IMR-90 (cell line): ENCODE measurements at places on chromosomes 2 and 18. TPM values are rescaled to one million over a fixed set of nuclear protein-coding genes. Genes with fewer than 3 reads are reported as not detected.

The POTEI gene
- not detected in 2 replicates for total RNA-seq

The CAVIN2 gene
- 11.5 and 12.5 TPM in 2 replicates for total RNA-seq

The C2orf78 gene
- not detected in 2 replicates for total RNA-seq

The AQP12B gene
- total RNA-seq = not detected in 2 replicates

The TXNDC2 gene
- total RNA-seq = under 0.01 and 0.18 TPM in 2 replicates

The SCYGR4 gene
- total RNA-seq = not detected in 2 replicates

DNA sequence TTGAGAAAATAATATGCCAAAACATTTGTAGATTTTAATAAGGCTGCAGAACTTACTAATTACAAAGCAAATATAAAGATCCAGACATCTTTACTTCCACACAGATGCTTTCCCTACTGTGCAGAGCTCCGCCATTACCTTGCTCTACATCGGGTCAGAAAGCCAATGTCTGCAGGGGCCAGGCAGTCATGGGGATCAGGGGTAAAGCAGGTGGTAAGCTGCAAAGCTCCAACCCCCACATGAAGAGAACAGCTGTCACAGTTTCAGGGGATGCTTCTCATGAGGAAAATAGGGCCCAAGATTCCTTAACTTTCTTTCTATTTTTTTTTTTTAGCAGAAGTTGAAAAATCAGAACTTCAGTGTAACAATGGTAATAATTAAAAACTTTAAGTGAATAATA lies 102.7 kb downstream of the DCC start:
- H3K4me1 ChIP-seq = no peaks in the 10 kb centered on the region
- no peak overlapping the region for H3K27ac ChIP-seq
- DNase-seq = no peak

DNA sequence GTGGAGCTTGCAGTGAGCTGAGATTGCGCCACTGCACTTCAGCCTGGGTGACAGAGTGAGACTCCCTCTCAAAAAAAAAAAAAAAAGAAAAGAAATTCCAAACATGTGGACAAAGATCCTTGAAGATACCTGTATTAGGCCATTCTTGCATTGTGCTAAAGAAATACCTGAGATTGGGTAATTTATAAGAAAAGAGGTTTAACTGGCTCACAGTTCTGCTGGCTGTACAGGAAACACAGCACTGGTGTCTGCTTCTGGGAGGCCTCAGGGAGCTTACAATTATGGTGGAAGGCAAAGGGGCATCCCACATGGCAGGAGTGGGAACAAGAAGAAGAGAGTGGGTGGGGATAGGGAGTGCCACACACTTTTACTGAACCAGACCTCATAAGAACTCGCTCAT lies 140.1 kb downstream of the SS18 start:
- no peaks in the 10 kb centered on the region for H3K4me1 ChIP-seq
- no peak overlapping the region for H3K27ac ChIP-seq
- H3K36me3 ChIP-seq = no peaks in the 10 kb centered on the region
- DNase-seq = no peak
- no peak overlapping the region for H3K4me3 ChIP-seq

DNA sequence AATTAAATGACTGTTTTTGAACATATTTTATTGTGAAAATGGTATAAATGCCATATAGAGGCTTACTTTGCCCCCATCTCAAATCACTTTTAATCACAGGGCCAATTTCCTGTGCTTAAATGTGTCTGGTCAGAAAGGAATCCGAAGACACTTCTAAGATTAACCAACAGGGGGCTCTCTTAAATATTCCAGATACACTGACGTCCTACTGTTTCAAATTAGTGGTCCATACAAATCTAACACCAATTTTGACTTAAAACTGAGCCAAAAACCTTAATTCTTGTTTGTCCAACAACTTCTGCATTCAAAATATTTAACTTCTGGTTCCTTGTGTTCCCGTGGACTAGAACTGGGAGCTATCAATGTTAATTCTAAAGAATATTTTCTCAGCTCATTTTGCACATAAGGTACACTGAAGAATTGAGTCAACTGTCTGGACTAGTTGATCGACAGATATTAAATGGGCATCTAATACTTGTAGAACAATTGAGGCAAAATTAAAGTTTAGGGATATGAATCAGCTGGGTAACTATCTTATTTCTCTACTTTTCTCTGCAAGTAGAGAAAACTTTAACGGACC lies 557.5 kb downstream of the ARHGAP15 start:
- DNase-seq = peak; percentile 43
- H3K27ac ChIP-seq = no peak overlapping the region
- H3K27me3 ChIP-seq = no peaks in the 10 kb centered on the region
- no peaks in the 10 kb centered on the region for H3K4me1 ChIP-seq

DNA sequence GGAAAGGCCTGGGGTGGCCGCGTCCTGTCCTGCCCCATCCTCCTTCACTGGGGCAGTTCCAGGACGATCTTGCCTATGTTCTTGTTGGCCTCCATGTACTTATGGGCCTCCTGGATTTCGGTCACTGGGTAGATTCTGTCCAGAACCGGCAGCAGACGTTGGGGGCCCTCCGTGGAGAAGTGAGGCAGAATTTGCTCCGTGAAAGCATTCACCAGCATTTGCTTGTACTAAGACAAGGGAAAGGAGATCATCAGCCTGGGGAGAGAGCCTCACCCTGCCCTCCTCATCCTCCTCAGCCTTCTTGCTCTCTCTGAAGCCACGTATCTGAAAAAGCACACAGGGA lies 1.4 kb upstream of the SF3B6 start:
- H3K27ac ChIP-seq = peak overlapping the region; percentile 40; the same call in 1 of the 2 replicates
- H3K4me1 ChIP-seq = peaks cover 3% of the 10 kb centered on the region; the same call in 1 of the 2 replicates
- peak overlapping the region; percentile 73 for H3K4me3 ChIP-seq
- no peaks in the 10 kb centered on the region for H3K27me3 ChIP-seq
- no peak for DNase-seq

DNA sequence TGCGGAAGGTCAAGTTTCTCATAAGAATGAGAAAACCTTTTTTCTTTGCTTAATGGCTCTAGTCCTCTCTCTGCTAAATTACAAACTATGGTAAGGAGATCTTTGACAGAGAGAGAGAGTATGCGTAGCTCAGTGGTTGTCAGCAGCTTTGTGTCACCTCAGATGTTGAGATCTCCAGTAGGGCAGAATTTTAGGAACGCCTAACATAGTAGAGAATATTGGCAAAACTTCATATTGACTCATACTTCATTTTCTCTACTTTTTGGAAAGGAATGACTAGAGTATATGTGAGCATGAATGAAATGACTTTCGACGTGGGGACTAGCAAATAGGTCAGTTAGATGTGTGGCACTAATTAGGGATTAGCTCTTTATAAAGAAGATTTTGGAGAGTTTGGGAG lies 64.0 kb downstream of the WDR7 start:
- no peak overlapping the region for H3K4me3 ChIP-seq
- no peak for DNase-seq
- H3K27me3 ChIP-seq = no peaks in the 10 kb centered on the region
- H3K27ac ChIP-seq = no peak overlapping the region
- H3K4me1 ChIP-seq = peaks cover 2% of the 10 kb centered on the region

- DNase-seq = no peak
- peaks cover 2% of the 10 kb centered on the region; the same call in 1 of the 2 replicates for H3K36me3 ChIP-seq
- H3K4me3 ChIP-seq = no peak overlapping the region
- H3K4me1 ChIP-seq = peaks cover 4% of the 10 kb centered on the region
- no peaks in the 10 kb centered on the region for H3K27me3 ChIP-seq
Observed at GRCh38 chr2:105763076-105763475, 18.4 kb downstream of the NCK2 start.

GRCh38 chr2:143356336-143356735 lies 227.1 kb downstream of the ARHGAP15 start:
- H3K4me3 ChIP-seq = no peak overlapping the region
- no peaks in the 10 kb centered on the region for H3K4me1 ChIP-seq
- H3K27me3 ChIP-seq = no peaks in the 10 kb centered on the region
- DNase-seq = no peak

DNA sequence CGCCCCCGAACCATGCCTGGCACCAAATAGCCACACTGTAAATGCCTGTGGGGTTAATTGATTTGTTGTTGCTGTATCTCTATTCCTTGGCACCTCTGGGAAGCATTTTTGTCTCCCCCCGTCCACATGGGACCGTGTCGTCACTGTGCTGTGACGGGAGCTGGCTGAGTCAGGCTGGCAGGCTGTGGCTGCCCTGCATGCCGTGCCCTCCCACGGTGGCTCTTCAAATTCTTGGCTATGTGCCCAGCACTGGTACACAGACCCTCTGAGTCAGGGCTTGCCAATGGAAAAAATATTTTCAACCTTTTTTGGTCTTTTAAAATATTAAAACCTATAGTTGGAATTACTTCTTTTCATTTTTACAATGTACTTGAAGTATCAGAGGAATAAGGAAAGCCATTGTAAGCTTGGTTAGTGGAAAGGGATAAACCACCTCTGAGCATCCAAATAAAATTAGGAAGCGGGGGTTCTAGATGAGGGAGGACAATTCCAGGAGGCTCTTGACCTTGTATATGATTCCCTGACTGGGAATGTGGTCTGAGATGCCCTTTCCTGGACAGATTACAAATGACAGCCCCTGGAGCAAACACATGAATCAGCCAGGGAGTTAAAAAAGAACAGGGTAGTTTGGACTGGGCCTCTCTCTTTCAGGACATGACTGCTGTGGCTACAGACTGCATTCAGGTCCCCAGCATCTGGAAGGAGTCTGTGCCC lies 59.4 kb downstream of the DGKD start:
- peaks cover 17% of the 10 kb centered on the region for H3K4me1 ChIP-seq
- DNase-seq = peak; percentile 46
- H3K4me3 ChIP-seq = no peak overlapping the region
- H3K36me3 ChIP-seq = no peaks in the 10 kb centered on the region
- no peaks in the 10 kb centered on the region for H3K27me3 ChIP-seq

GRCh38 chr2:54482715-54483114 lies 26.6 kb downstream of the SPTBN1 start:
- no peak overlapping the region for H3K4me3 ChIP-seq
- no peaks in the 10 kb centered on the region for H3K27me3 ChIP-seq
- H3K27ac ChIP-seq = peak overlapping the region; percentile 36
- H3K4me1 ChIP-seq = peaks cover 17% of the 10 kb centered on the region
- no peaks in the 10 kb centered on the region for H3K36me3 ChIP-seq
- peak; percentile 90 for DNase-seq
